ENCODE measurements at places on chromosomes 2 and 18.
A peak's percentile ranks its signal among the peaks of the same experiment; 100 is the strongest.

- no peak for DNase-seq
Measured at GRCh38 chr2:217817466-217818292, 185.1 kb downstream of the TNS1 start.

GRCh38 chr2:225471039-225471438, 71.5 kb downstream of the NYAP2 start:
- DNase-seq: no peak

GRCh38 chr2:58039170-58039611, 7.4 kb upstream of the VRK2 start:
- peak; percentile 62 for DNase-seq

GRCh38 chr2:177161741-177162460, 50.7 kb upstream of the HNRNPA3 start:
- peak; percentile 36 for DNase-seq

DNA sequence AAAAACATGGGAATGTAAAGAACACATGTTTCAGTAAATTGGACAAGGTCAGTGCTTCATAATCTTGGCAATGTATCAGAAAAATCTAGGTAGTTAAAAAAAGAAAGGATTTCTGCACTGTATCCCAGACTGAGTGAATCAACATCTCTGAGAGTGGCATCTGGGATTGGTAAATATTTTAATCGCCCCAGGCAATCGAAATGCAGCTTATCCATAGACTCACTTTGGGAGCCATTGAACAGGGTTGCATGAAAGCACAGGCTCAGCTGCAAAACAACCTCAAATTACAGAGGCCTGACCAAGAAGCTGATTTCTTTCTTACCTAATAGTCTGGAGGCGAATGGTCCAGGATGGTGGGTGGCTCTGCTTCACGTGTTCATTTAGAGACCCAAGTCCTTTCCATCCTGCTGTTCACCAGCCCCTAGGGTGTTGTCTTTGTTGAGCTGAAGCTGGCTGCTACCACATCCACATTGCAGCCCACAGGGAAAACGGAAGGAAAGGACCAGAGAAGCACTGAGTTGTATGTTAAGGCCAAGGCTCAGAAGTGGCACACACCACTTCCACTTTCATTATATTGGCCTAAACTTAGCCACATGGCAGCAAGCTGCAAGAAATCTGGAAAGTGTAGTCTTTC, 59.0 kb downstream of the MOGAT1 start:
- no peak for DNase-seq

- DNase-seq: no peak
Measured at GRCh38 chr2:223782629-223783028, 54.8 kb downstream of the AP1S3 start.

DNA sequence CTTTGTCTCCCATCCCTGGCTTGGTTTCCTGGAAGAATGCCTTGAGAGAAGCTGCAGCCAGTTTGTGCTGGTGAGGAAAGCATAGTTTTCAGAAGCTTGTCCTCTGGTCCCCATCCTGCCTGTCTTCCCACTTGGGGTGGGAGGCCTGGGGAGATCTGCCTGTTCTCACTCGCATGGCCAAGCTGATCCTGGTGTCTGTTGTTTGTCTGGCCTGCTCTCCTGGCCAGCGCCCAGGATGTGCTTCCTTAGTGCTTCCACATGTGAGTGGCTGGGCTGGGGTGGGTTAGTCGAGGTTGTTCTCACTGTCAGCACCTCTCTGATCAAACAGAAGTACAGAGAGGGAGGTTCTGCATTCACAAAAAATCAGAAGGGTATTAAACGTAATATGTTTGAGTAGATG, 49.5 kb downstream of the PTPRM start:
- no peak for DNase-seq

- DNase-seq: no peak
Measured at GRCh38 chr2:235144291-235144690, 192.5 kb downstream of the SH3BP4 start.

DNA sequence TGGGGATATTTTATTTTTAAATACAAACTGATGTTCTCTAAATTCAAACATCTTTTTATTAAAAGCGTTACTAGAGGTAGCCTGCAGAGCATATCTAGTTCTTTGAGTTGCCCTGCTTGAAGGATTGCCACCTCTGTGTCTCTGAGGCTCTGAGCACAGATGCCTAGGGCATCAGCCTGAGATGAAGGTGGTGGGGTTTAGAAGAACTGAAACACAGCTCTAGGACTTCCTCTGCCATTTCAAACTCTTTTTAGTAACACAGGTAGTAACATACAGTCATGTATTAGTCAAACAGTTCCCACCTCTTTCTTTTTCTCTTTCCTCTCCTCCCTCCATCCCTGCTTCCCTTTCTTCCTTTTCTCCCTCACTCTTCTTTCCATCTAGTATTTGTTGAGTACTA, 57.6 kb downstream of the TTC21B start:
- no peak for DNase-seq
